Activated CD8-positive, alpha-beta T cell treated with anti-CD3 and anti-CD28 coated beads, Interleukin-2, amount 10 ng/mL, durations not matched to agents 7 days and 5 days (primary cell): ENCODE measurements at places on chromosomes 7 and 10.

- DNase-seq, result no peak
- H3K4me1 ChIP-seq, result peaks cover 23% of the 10 kb centered on the region
- no peak overlapping the region for H3K4me3 ChIP-seq
- no peak overlapping the region for H3K27ac ChIP-seq
These were observed 16.8 kb downstream of the BBIP1 start for GRCh38 chr10:110901954-110902819.

GRCh38 chr7:129530795-129531391 lies 28.6 kb downstream of the SMKR1 start:
- H3K4me1 ChIP-seq, result peaks cover 4% of the 10 kb centered on the region
- no peak for DNase-seq
- H3K27ac ChIP-seq, result no peak overlapping the region

DNA sequence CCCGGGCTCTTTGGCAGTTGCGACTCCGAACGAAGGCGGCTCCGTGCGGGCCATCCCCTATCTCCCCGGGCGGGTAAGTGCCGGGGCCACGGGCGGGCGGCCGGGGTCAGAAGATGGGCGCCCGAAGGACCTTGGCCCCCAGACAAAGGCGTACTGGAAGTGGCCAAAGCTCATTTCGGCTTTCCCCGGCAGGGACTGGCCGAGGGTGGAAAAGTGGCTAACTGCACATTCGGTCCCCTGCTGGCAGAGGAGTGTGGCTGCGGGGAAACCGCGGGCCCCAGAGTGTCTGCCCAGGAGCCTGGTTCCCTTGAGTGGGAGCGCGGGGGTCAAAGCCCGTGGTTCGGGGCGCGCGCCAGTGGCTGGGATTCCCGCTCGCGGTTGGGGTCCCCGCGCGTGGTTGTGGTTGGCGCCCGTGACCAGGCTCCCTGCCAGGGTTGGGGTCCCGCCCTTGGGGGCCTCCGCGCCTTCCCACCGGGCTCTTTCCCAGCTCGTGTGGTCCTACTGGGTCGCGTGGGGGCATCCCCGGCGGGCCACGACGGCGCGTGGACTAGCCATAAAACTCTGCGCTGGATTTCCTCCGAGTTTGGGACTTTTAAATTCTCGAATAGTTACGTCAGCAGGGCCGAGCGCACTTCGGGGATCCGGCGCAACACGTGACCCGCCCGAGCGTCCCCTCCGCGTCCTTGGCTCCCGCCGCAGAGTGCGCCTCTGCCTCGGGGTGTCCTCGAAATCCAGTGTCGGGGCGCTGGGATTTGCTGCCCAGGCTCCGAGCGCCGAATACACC lies 124.4 kb downstream of the TACC2 start:
- H3K4me1 ChIP-seq, result no peaks in the 10 kb centered on the region
- DNase-seq, result no peak
- H3K4me3 ChIP-seq, result no peak overlapping the region
- H3K27ac ChIP-seq, result no peak overlapping the region

DNA sequence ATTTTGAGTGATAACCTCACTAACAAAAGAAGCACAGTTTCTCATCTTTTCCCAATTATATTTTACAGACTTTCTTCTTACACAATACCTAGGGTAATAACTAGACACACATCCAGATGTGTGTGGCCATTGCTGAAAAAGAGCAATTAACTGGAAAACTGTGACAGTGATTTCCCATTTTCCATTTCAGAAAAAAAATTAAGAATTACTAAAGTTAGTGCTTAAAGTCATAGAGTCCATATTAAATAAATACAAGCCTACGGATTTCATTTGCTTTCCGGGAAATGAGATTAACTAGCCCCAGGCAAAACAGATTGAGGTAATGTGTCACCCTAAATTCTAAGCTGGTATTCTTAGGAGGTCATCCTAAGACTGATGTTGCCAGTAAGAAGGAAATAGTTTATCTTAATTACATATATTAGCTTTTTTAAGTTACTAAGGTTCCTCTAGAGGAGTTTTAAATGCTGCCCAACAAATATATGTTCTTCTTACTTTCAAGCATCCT lies 10.2 kb upstream of the MACC1 start:
- H3K36me3 ChIP-seq, result no peaks in the 10 kb centered on the region
- DNase-seq, result no peak
- no peaks in the 10 kb centered on the region for H3K4me1 ChIP-seq
- H3K27ac ChIP-seq, result no peak overlapping the region
- peaks cover 3% of the 10 kb centered on the region for H3K27me3 ChIP-seq

DNA sequence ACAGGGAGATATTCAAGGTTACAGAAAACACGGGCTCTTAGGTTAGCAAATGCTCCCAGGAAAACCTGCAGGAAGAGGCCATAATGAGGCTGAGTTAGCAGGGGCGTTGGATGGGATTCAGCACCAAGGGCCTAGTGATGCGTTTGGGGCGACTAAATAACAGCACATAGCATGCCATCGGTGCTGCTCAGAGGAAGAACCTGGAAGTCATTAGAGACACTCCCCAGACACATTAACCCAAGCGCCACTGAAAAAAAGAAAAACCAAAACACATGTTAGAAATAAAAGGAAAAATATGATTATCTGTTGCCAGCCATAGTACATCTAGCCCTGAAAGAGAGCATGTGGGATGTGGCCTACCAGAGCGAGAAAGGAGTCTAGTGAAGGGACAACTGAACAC lies 28.8 kb upstream of the OPALIN start:
- no peak overlapping the region for H3K4me3 ChIP-seq
- DNase-seq, result no peak
- H3K36me3 ChIP-seq, result no peaks in the 10 kb centered on the region
- H3K4me1 ChIP-seq, result no peaks in the 10 kb centered on the region
- H3K27me3 ChIP-seq, result peaks cover 14% of the 10 kb centered on the region

DNA sequence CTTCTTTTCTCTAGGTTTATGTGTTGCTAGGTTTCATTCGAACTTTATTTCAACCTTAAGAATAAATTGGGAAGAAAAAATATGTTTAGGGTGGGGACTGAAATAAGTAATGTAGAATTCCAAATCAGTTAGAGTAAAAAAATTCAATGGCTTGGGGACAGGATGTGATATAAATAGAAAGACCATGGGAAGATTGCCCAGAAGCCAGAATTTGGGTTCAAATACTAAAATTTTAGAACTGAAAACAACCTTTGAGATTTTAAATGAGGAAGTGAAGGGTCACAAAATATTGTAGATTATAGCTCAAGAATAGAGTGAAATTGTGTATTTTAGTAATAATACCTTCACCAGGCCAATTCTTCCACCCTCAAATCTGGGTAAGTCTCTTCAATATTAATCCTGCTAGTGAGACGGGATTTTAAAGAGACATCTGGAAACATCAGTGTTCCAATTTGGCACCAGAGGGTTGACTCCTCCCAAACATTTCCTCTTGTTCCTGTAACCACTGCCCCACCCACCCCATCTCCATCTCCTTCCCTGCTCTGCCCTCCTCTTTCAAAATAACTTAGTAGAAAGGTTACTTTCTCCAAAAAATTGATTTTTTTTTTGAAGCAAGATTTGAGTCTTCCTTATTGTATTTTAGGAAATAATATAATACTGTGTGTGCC lies 51.3 kb upstream of the FAM3C start:
- H3K36me3 ChIP-seq, result no peaks in the 10 kb centered on the region
- H3K27me3 ChIP-seq, result no peaks in the 10 kb centered on the region
- no peak overlapping the region for H3K4me3 ChIP-seq
- DNase-seq, result no peak
- H3K27ac ChIP-seq, result no peak overlapping the region

GRCh38 chr10:96606216-96606615 lies 19.4 kb upstream of the TM9SF3 start:
- no peak overlapping the region for H3K4me3 ChIP-seq
- no peaks in the 10 kb centered on the region for H3K27me3 ChIP-seq

DNA sequence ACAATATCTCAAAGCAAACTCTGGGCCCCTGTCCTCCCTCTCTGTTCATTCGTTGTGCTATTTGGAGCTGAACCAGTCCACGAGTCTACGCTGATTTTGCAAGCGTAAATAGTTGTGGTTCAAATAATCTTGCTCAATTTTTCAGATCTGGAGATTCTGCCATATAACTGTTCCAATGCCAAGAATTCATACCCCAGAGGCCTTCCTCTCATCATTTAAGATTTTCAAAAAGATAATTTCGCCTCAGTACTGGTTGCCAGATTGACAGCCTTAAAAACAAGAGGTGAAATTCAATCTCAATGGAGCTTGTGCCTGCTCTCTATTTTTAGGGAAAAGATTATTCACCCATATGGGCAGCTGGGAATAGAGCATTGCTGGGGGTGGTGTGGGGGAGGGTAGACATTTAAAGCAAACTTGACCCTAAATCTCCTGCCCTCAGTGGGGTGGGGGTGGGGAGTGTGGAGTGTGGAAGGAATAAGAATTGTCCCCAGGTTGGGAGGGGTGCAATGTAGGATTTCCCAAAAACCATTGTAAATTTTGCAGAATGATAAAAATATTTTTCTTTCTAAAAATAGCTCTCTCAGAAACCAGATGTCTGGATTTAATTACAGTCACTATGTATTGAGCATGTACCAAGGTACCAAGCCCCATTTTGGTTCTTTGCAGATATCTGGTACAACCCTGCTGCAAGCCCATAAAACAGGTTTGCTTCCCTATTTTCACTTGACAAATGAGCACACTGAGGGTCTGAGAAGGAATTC lies 104.7 kb upstream of the EEPD1 start:
- no peak overlapping the region for H3K4me3 ChIP-seq
- peaks cover 6% of the 10 kb centered on the region for H3K27me3 ChIP-seq
- H3K4me1 ChIP-seq, result no peaks in the 10 kb centered on the region
- H3K27ac ChIP-seq, result no peak overlapping the region
- no peaks in the 10 kb centered on the region for H3K36me3 ChIP-seq
- no peak for DNase-seq

DNA sequence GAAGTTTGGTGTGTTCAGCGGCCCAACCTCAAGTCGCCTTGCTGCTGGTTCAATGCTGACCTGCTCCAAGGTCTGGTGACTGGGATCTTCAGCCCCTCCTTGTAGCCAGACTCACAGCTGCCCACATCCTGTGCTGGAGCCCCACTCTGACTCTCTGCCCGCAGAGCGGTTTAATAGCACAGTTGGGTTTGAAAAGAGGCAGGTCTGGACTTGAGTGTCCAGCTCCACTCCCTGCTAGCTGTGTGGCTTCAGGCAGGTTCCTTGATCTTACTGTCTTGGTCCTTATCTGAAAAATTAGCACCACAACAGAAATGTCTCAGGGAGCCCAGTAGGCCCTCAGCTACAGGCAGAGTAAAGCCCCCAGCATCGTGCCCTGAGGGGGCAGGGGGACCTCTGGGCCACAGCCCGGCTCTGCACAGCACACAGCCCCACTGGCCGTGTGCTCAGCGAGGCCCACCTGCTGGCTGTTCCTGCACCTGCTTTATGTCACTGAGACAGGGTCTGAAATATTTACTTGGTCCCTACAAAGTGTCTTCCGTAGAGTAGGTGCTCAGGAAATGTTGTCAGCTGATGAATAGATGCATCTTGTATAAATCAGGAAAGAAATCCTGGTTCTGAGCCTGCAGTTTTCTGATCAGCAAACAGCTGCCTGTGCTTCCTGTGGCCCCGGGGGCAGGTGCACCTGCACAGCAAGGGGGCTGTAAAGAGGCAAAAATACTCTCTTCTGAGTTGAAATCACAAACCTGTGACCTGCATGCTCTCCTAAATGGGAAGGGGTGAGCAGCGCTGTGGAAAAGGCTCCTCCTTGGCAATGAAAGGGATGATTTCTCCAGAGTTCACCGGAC lies 155.5 kb downstream of the SVIL start:
- H3K4me1 ChIP-seq, result peaks cover 35% of the 10 kb centered on the region
- H3K27me3 ChIP-seq, result no peaks in the 10 kb centered on the region
- H3K4me3 ChIP-seq, result no peak overlapping the region

DNA sequence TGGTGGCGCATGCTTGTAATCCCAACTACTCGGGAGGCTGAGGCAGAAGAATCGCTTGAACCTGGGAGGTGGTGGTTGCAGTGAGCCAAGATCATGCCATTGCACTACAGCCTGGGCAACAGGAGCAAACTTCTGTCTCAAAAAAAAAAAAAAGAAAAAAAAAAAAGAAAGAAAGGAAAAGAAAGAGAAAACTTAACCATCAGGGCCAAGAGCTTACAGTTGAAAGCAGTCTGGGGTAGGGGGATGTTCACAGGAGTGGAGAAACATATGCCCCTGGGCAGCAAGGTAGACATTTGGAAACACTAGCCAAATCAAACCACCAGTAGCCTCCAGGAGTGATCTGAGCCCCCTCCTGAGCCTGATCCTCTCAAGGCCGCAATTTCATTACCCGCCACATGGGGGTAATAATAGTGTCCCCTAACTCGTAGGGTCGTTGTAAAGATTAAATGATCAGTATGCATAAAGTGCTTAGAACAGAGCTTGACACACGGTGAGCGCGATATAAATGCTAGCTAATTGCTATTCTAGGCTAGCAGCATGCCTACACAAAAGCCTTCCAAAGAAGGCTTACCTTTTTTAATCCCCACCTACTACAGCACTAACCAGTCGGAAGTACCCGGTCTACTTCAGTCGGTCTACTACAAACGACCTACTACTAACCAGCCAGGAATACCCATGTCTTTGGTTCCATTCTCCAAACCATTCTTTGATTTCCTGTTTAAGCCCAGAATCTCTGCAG lies 274.3 kb upstream of the NEBL start:
- no peak for DNase-seq
- no peak overlapping the region for H3K4me3 ChIP-seq
- peaks cover 38% of the 10 kb centered on the region for H3K27me3 ChIP-seq
- no peaks in the 10 kb centered on the region for H3K36me3 ChIP-seq
- H3K27ac ChIP-seq, result no peak overlapping the region

GRCh38 chr10:3754727-3755439 lies 30.1 kb downstream of the KLF6 start:
- H3K27ac ChIP-seq, result no peak overlapping the region
- no peaks in the 10 kb centered on the region for H3K36me3 ChIP-seq
- no peak for DNase-seq
- no peak overlapping the region for H3K4me3 ChIP-seq
- no peaks in the 10 kb centered on the region for H3K27me3 ChIP-seq
- H3K4me1 ChIP-seq, result peaks cover 45% of the 10 kb centered on the region

GRCh38 chr7:47935336-47935735 lies 12.9 kb downstream of the PKD1L1 start:
- H3K27ac ChIP-seq, result no peak overlapping the region
- no peak for DNase-seq
- H3K36me3 ChIP-seq, result no peaks in the 10 kb centered on the region
- H3K27me3 ChIP-seq, result no peaks in the 10 kb centered on the region
- H3K4me3 ChIP-seq, result no peak overlapping the region
